ENCODE measurements at places on chromosomes 5 and 9.

GRCh38 chr5:146906803-146907202 lies 28.2 kb upstream of the PPP2R2B start:
- DNase-seq, result no peak

DNA sequence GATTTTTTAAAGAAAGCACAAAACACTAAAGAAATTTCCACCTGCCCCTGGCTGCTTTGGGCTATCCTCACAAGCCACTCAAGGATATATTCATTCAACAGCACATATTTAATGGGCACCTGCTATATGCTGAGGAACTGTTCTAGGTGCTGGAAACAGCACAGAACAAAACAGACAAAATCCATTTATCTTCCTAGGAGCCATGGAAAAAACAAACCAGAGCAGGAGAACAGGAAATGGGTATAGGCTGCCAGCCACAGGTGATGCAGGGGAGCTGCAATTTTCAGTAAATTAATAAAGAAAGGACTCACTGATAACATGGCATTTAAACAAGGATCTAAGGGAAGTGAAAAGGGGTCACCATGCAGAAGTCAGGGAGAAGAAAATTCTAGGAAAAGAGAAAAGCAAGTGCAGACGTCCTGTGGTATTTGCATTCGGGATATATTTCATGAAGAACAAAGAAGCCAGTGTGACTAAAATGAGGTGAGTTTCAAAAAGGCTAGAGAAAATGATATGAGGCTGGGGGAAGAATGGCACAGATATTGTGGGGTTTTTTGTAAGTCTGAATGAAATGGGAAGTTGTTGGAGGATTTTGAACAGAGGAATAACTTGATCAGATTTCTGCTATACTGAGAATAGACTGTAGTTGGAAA lies 152.2 kb downstream of the ADAMTSL1 start:
- no peak for DNase-seq

DNA sequence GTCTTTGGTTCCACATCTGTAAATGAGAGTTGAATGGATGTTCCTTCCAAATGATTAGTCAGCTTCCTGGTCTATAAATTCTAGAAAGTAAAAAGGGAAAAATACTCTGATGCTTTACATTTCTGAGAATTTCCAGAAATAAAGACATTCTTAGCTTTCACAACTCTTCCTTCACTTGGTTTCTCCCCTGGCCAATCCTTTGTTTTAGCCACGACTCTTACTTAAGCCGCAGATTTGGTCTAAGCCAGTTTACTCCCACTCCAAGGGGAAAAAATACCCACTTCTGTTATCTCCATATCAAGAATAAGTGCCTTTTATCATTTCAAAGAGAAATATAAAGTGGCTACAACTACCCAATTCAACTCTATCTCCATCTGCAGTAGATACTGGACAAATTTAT lies 29.7 kb downstream of the PWWP2A start:
- no peak for DNase-seq

DNA sequence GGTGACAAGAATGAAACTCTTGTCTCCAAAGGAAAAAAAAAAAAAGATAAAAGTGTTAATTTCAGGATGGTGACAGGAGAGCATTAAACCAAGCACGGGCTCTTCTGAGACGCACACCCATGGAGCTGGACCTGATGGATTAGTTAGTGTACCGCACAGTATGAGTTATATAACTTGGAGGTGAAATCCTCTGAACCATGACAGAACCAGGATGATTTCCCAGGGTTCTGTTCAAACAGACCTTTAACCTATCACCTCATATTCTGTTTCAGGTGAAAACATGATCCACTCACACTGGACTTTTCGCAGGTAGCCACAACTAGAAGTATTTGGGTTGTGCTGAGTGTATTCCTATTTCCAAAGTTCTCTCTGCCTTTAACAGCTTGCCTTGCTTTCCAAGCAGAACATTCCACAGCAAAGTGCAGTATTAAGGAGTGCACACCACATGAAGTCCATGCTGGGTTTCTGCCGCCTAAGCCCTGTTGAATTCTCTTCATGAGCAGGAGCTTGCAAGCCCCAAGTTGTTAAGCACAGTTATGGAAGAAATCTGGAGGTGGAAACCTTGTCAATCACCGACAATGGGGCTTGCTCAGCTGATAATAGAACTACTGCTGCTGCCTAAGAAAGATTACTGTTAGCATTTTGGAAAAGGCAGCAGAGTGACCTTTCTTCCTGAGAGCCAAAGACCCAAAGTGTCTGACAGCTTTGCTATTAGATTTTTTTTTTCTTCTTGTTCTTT lies 461.7 kb downstream of the TLE1 start:
- DNase-seq, result no peak

DNA sequence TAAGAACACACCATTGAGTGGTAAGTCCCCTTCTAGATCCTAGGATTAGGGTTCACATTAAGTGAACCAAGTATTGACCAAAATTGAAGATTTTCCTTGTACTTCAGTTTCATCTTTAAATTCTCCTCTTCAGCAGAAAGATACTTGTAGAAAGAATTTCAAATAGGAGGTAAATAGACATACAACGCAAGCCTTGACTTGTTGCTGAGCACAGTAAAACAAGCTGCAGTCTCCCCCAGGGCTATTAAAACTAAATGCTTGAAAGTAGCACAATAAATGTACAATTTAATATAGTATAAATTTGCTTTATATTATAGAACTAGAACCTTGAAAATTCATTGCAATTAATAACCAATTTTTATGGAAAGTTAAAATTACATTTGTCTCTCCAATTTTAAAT lies 170.1 kb upstream of the TARS1 start:
- DNase-seq, result no peak

DNA sequence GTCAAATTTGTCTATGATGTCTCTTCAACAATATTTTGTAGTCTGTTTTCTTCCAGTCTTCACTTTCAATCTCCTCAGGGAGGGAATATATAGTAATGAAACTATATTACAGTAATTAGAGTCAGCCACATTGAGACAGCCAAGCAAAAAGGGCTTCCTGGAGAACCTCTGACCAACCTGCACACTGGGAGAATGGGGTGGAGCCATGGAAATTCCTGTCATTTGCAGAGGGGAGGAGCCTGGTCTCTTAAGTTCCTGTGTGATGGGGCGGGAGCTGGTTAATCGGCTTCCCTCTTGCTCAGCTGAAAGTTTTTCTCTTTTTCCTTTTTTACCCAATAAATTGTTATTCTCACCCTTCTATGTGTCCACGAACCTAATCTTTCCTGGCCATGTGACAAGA lies 1220.0 kb downstream of the PTPRD start:
- DNase-seq, result no peak
